ENCODE measurements at places on chromosomes 13 and 19.

- no peak overlapping the region for H3K27ac ChIP-seq
- no peaks in the 10 kb centered on the region for H3K36me3 ChIP-seq
- no peak for DNase-seq
- H3K4me3 ChIP-seq = no peak overlapping the region
Observed at GRCh38 chr19:752652-753517, 2.0 kb downstream of the MISP start.

DNA sequence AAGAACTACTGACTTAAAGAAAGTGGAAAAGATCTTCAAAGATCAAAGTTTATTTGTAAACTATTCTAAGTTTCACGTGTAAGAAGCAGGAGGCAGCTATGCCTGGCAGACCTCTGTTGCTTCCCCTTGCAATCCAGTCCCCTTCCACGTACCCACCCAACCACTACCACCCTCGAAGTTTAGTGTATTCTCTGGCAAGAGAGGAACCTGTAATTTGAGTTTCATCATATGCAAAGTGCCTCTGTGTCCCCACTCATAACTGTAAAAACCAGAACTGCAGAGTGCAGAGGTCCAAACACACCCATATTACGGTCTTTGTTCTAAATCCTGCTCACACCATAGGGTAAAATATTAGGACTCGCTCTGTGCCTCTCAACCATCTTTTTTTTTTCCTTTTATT lies 75.8 kb upstream of the FRY start:
- no peak for DNase-seq
- no peaks in the 10 kb centered on the region for H3K27me3 ChIP-seq
- H3K27ac ChIP-seq = no peak overlapping the region
- H3K4me3 ChIP-seq = no peak overlapping the region
- H3K36me3 ChIP-seq = no peaks in the 10 kb centered on the region

DNA sequence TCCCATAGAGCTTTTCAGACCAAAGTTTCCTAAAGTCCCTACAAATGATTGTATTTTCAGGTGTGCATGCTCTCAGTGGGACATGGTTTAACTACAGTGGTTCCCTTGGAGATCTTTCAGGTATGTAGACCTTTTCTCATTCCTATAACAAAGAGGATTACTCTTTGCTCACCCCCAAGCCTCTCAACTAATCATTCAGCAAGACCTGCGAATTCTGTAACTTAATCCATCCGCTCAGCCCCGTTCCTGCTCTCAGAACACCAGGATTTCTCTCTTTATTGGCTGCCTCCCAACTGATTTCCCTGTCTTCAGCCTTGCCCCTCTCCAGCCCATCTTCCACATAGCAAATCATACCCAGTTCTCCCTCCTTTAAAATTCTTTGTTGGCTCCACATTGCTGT lies 253.6 kb downstream of the MTUS2 start:
- H3K36me3 ChIP-seq = no peaks in the 10 kb centered on the region
- no peak overlapping the region for H3K27ac ChIP-seq
- DNase-seq = peak; percentile 13
- peaks cover 2% of the 10 kb centered on the region for H3K4me1 ChIP-seq

DNA sequence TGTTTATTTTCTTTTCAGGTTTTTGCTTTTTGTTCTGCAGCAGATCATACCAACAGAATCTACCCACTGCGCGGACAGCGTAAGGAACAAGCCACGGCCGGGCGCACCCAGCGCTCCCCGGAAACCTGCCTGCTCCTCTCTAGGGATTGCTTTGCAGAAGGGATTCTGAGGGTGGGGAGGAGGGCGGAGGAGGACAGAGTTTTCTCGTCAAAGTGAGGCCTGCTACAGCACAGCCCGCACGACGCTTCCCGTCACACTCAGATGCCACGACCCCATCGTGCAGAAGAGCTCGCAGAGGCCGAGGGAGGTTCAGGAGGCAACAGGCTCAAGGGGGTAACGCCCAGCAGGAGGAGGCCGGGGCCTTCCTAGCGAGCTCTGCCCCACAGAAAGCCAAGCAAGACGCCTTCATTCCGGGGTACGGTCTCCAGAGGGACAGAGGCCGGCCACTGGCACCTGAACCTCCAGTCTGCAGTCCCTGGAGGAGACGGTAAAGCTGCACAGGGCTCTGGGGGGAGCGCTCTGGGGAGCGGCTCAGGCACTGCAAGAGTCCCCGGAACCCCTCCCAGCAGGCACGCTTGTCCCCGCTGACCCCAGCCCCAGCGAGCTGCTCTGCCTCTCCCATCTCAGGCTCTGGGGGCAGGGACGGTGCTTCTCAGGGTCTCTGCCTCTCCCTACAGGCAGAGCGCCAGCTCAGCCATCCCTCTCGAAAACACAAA lies 6.9 kb downstream of the REXO1 start:
- no peaks in the 10 kb centered on the region for H3K36me3 ChIP-seq
- no peaks in the 10 kb centered on the region for H3K4me1 ChIP-seq

GRCh38 chr13:31377946-31378345 lies 178.2 kb downstream of the B3GLCT start:
- H3K4me3 ChIP-seq = no peak overlapping the region
- no peaks in the 10 kb centered on the region for H3K4me1 ChIP-seq
- DNase-seq = no peak
- H3K36me3 ChIP-seq = no peaks in the 10 kb centered on the region

GRCh38 chr19:29700498-29700897 lies 14.6 kb downstream of the C19orf12 start:
- peaks cover 2% of the 10 kb centered on the region for H3K36me3 ChIP-seq
- no peak for DNase-seq
- no peak overlapping the region for H3K27ac ChIP-seq
- no peaks in the 10 kb centered on the region for H3K27me3 ChIP-seq

- no peaks in the 10 kb centered on the region for H3K27me3 ChIP-seq
- H3K4me3 ChIP-seq = no peak overlapping the region
- no peaks in the 10 kb centered on the region for H3K36me3 ChIP-seq
Observed at GRCh38 chr13:109954441-109954840, 168.1 kb upstream of the IRS2 start.

DNA sequence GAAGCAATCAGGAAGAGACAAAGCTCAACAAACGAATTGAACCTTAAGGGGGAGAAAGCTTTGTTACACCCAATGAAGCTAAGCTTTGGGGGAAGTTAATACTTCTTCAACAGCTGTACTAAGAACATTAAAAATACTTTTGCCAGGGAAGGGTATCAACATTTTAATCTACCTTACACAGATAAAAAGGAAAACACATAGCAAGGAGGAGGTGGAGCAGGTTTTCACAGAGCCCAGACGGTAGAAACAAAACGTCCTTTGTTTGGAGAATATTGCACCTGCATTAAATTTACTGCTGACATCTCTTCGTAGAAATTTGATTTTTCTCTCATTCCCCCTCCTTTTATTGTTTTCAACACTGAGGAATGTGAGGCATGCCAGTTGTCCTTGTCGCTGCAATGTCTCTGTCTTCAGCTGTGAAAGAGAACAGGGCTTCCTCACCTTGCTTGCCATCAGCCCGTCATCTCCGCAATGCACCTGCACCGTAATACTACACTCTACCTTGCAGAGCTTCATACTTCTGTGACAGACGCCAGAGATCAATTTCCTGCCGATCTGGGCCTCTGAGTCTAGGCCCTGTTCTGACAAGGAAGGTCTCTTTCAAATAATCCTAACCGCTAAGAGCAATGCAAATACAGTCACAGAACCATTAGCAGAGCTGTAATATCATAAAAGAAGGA lies 270.8 kb downstream of the SPRY2 start:
- H3K4me3 ChIP-seq = no peak overlapping the region
- H3K27ac ChIP-seq = no peak overlapping the region
- no peaks in the 10 kb centered on the region for H3K4me1 ChIP-seq
- H3K27me3 ChIP-seq = no peaks in the 10 kb centered on the region
- H3K36me3 ChIP-seq = no peaks in the 10 kb centered on the region
- DNase-seq = peak; percentile 38

GRCh38 chr13:38990693-38991092 lies at the start of gene STOML3:
TSS of gene STOML3 (minus strand) at chr13:38990831. CDS start at chr13:38990721, 110 bp downstream.
- no peaks in the 10 kb centered on the region for H3K4me1 ChIP-seq
- H3K36me3 ChIP-seq = no peaks in the 10 kb centered on the region
- DNase-seq = peak; percentile 57
- H3K27me3 ChIP-seq = no peaks in the 10 kb centered on the region
- no peak within 1 kb of the TSS for H3K27ac ChIP-seq

GRCh38 chr13:42181381-42181953 lies 90.5 kb upstream of the AKAP11 start:
- DNase-seq = no peak
- H3K4me1 ChIP-seq = no peaks in the 10 kb centered on the region
- no peak overlapping the region for H3K27ac ChIP-seq

DNA sequence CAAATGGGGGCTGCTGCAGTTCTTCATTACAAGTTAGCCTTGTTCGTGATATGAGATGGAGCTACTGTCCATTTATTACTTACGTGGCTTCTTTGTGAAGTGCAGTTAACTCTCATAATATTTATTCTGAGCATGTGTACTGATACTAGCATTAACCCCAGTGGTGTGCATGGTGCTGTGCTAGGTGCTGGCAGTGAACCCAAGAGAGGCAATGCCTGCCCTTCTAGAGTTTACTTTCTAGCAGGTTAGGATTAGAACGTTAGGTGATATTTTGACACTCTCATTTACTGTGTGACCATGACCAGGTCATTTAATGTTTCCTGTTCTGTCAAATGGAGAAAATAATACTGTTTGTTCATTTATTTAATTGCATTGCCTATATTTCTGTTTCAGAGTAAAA lies 16.9 kb downstream of the PIBF1 start:
- no peaks in the 10 kb centered on the region for H3K27me3 ChIP-seq
- no peak overlapping the region for H3K4me3 ChIP-seq
- DNase-seq = no peak
- no peaks in the 10 kb centered on the region for H3K4me1 ChIP-seq
- no peaks in the 10 kb centered on the region for H3K36me3 ChIP-seq

GRCh38 chr13:63696055-63696454 lies 2280.4 kb upstream of the PCDH20 start:
- no peaks in the 10 kb centered on the region for H3K4me1 ChIP-seq
- no peaks in the 10 kb centered on the region for H3K27me3 ChIP-seq
- H3K4me3 ChIP-seq = no peak overlapping the region
- no peak for DNase-seq
- H3K36me3 ChIP-seq = no peaks in the 10 kb centered on the region

DNA sequence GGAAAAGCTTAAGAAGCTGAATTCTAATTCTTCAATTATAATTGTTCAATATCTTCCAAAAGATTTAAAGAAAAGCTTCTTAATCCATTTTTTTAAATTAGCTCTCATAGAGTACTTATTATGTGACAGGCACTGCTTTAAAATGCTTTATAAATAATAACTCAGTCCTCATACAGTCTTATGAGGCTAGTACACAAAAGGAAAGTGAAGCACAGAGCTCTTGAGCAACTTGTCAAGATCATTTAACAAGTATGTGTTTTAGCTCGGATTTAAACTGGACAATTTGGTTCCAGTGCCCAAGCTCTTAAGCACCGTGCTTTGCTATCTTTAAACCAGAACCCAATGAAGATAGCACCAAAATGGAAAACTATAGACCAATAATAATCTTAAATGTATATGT lies 106.1 kb downstream of the DHRS12 start:
- DNase-seq = no peak
- H3K27ac ChIP-seq = no peak overlapping the region
- no peaks in the 10 kb centered on the region for H3K36me3 ChIP-seq
- H3K4me3 ChIP-seq = no peak overlapping the region

- H3K4me3 ChIP-seq = no peak overlapping the region
- H3K27me3 ChIP-seq = no peaks in the 10 kb centered on the region
- no peak overlapping the region for H3K27ac ChIP-seq
- no peaks in the 10 kb centered on the region for H3K4me1 ChIP-seq
Observed at GRCh38 chr13:41179593-41180250, 14.6 kb downstream of the KBTBD7 start.

GRCh38 chr19:56491399-56491798 lies 14.3 kb upstream of the ZNF667 start:
- no peak overlapping the region for H3K4me3 ChIP-seq
- peak; percentile 85 for DNase-seq
- H3K27ac ChIP-seq = no peak overlapping the region
- H3K4me1 ChIP-seq = peaks cover 6% of the 10 kb centered on the region
- H3K36me3 ChIP-seq = no peaks in the 10 kb centered on the region
- no peaks in the 10 kb centered on the region for H3K27me3 ChIP-seq

- no peak overlapping the region for H3K4me3 ChIP-seq
- H3K27ac ChIP-seq = no peak overlapping the region
- no peaks in the 10 kb centered on the region for H3K27me3 ChIP-seq
- H3K36me3 ChIP-seq = peaks cover 36% of the 10 kb centered on the region
- H3K4me1 ChIP-seq = no peaks in the 10 kb centered on the region
Observed at GRCh38 chr19:49094505-49095482, 9.5 kb downstream of the SNRNP70 start.

DNA sequence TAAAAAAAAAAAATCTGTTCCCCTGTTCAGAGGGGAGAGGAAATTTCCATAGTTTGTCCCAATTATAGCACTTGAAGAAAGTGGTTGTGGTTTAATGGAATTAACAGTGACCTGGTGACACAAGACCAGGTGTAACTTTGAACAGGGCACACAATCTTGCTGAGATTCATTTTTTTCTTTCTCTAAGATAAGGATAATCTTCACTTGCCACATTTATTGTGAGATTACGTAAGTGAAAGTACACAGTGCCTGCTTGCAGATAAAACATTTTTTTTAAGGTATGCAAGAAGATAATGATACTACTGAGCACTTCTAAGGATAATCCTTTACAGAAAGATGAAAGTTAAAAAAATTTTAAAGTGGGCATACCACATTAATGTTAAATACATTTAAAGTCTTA lies 448.1 kb downstream of the DIAPH3 start:
- no peaks in the 10 kb centered on the region for H3K36me3 ChIP-seq
- H3K27me3 ChIP-seq = no peaks in the 10 kb centered on the region
- no peak for DNase-seq
- H3K4me3 ChIP-seq = no peak overlapping the region
- H3K27ac ChIP-seq = no peak overlapping the region

GRCh38 chr19:48445256-48445605 lies 552 bp upstream of the GRWD1 start:
- no peaks in the 10 kb centered on the region for H3K27me3 ChIP-seq
- H3K4me3 ChIP-seq = peak overlapping the region; percentile 97
- H3K36me3 ChIP-seq = peaks cover 4% of the 10 kb centered on the region

GRCh38 chr13:80454245-80454644 lies 113.3 kb upstream of the SPRY2 start:
- no peaks in the 10 kb centered on the region for H3K4me1 ChIP-seq
- no peak for DNase-seq
- no peaks in the 10 kb centered on the region for H3K27me3 ChIP-seq
- no peaks in the 10 kb centered on the region for H3K36me3 ChIP-seq

- no peak overlapping the region for H3K27ac ChIP-seq
- no peaks in the 10 kb centered on the region for H3K36me3 ChIP-seq
- peak overlapping the region; percentile 69 for H3K4me3 ChIP-seq
- H3K27me3 ChIP-seq = no peaks in the 10 kb centered on the region
Observed at GRCh38 chr13:106534639-106535551, 567 bp downstream of the EFNB2 start.

DNA sequence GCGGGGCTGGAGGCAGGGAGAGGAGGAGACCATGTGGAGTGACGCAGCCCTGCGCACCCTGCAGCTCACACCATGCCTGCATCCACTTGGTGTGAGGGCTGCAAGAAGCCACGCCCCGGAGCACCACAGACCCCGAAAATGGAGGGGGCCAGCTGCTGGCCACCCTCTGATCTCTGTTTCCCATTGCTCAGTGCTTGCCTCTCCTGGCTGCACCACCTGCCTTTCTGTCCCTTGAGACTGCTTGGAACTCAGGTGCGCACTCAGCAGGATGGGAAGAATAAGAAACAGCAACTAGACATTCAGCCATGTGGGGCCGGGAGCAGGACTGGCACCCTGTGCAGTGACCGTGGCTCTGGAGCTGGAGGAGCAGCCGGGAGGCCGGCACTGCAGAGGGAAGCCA lies 64.0 kb downstream of the ANKRD10 start:
- H3K27me3 ChIP-seq = no peaks in the 10 kb centered on the region
- DNase-seq = no peak
- H3K27ac ChIP-seq = no peak overlapping the region
- H3K36me3 ChIP-seq = no peaks in the 10 kb centered on the region
- no peaks in the 10 kb centered on the region for H3K4me1 ChIP-seq

- H3K4me3 ChIP-seq = peak overlapping the region; percentile 19
- peaks cover 7% of the 10 kb centered on the region for H3K4me1 ChIP-seq
- DNase-seq = peak; percentile 68
- no peaks in the 10 kb centered on the region for H3K36me3 ChIP-seq
Observed at GRCh38 chr19:8208119-8208921, 850 bp upstream of the CERS4 start.

Measured in mesendoderm (in vitro differentiated cells).